ENCODE measurements at places on chromosomes 3 and 15.

GRCh38 chr15:90055182-90055581 is 47.1 kb downstream of the IDH2 start:
- no peaks in the 10 kb centered on the region for H3K27me3 ChIP-seq
- H3K27ac ChIP-seq: no peak overlapping the region
- peaks cover 2% of the 10 kb centered on the region for H3K4me1 ChIP-seq
- no peak for DNase-seq
- H3K4me3 ChIP-seq: no peak overlapping the region

DNA sequence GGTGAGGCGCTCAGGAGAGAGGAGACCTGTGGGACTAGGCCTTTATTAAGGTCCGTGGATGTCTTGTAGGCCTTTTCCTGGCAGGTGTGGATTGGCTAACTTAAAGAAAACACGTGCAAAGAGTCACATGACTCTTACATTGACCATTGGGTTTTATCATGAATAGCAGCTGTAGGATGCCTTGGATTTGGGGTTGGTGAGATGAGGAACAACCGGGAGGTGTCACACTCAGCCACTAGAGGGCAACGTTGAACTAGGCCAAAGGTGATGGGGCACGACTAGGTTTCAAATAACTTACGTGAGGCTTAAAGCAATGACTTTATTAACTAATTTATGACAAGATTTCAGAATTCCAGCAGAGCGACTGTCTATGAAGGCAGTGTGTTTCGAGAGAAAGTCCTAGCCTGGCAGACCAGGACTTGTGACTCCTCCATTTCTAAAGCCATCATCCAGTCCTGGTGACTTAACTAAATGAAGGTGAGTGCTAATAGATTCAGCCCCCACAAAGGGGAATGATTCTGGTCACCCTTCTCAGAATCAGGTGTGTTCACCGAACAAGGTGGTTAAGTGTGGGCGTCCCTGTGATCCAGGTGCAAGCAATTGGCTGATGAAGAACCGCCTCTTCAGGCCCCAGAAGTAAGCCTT is 345.6 kb downstream of the MCTP2 start:
- H3K27me3 ChIP-seq: no peaks in the 10 kb centered on the region
- H3K36me3 ChIP-seq: no peaks in the 10 kb centered on the region
- no peak for DNase-seq
- H3K4me1 ChIP-seq: no peaks in the 10 kb centered on the region
- no peak overlapping the region for H3K27ac ChIP-seq

DNA sequence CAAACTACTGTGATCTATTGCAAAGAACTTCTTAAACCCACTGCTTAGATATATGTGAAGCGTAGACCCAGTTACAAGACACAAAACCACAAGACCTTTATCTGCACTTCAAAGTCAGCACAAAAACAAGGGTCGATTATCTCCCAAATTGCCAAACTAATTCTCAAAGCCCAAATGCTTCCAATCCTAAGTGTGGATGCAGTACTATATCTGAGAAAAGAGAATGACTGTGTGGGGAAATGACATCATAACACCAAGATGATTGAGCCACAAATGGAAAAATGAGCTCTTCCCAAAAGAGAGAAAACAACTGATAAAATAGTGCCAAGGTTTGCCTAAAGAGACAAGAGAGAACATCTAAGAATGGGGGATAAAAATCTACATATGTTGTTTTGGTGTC is 86.2 kb downstream of the MEIS2 start:
- no peak overlapping the region for H3K4me3 ChIP-seq
- no peak overlapping the region for H3K27ac ChIP-seq
- peaks cover 5% of the 10 kb centered on the region for H3K27me3 ChIP-seq
- no peaks in the 10 kb centered on the region for H3K36me3 ChIP-seq
- DNase-seq: no peak

- H3K27ac ChIP-seq: peak overlapping the region; percentile 68
- no peaks in the 10 kb centered on the region for H3K27me3 ChIP-seq
- no peak for DNase-seq
- H3K4me3 ChIP-seq: peak overlapping the region; percentile 63
- no peaks in the 10 kb centered on the region for H3K36me3 ChIP-seq
Observed at GRCh38 chr3:143848704-143849103, 436 bp upstream of the SLC9A9 start.

DNA sequence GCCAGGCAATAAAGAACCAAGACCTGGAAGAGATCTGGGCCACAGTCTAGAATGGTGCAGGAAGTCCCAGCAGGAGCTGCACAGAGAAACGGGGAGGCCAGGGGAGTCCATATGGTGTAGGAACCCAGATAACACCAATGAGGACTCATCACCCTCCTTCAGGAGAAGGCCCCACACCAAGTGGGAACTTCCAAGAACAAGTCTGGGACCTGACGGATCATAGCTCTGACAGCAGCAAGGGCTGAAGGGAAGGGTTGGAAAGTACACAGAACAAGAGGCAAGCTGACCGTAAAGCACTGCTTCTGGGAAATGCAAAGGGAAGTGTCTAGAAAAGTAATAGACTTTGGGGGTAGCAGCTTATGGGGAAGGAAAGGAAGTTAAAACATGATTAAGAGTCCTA is 34.5 kb downstream of the ANO10 start:
- no peak overlapping the region for H3K4me3 ChIP-seq
- no peak overlapping the region for H3K27ac ChIP-seq
- peaks cover 11% of the 10 kb centered on the region for H3K4me1 ChIP-seq
- H3K36me3 ChIP-seq: no peaks in the 10 kb centered on the region

DNA sequence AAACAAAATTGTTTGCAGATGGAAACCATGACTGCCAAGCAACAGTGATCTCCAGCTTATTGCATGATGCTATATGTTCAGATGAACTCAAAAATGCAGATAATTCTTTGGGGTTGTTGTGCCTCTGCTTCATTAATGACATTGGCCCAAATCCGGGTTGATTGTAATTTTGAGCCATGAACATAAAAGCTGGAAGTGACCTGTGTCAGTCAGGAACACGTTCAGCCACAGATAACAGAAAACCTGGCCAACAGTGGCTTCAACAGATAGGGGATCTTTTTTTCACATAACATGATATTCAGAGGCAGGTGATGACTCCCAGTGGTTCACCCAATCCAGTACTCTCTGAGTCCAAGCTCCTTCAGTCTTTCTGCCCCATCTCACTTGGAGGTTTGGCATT is 76.9 kb upstream of the EIF1B start:
- H3K27ac ChIP-seq: no peak overlapping the region
- H3K4me1 ChIP-seq: no peaks in the 10 kb centered on the region
- DNase-seq: no peak
- no peaks in the 10 kb centered on the region for H3K27me3 ChIP-seq

- no peak overlapping the region for H3K27ac ChIP-seq
- H3K36me3 ChIP-seq: no peaks in the 10 kb centered on the region
- H3K4me3 ChIP-seq: no peak overlapping the region
Observed at GRCh38 chr3:1191026-1191425, 98.2 kb downstream of the CNTN6 start.

DNA sequence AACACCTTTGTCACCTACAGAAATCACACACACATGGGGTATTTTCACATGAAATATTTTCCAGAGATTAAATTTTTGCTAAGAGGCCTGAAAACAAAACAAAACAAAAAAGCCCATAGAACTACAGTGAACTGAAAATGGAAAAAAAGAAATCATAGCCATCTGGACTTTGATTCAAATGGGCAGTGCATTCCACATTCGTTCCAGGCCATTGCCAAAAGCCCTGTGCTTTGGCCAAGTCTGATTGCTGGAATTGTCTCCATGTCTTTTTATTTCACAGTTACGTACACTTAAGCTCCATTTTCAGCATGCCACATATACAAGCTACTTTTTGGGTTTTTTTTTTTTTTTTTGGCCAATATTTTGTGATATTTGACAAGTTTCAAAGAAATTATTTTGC is 47.1 kb downstream of the TFG start:
- no peaks in the 10 kb centered on the region for H3K27me3 ChIP-seq
- H3K36me3 ChIP-seq: no peaks in the 10 kb centered on the region
- peak; percentile 18 for DNase-seq
- H3K4me3 ChIP-seq: no peak overlapping the region
- H3K4me1 ChIP-seq: peaks cover 24% of the 10 kb centered on the region
- H3K27ac ChIP-seq: no peak overlapping the region

- H3K4me3 ChIP-seq: no peak overlapping the region
- H3K27me3 ChIP-seq: no peaks in the 10 kb centered on the region
- no peak for DNase-seq
- H3K27ac ChIP-seq: peak overlapping the region; percentile 56
- no peaks in the 10 kb centered on the region for H3K4me1 ChIP-seq
Observed at GRCh38 chr3:196624067-196624790, 15.3 kb upstream of the NRROS start.

GRCh38 chr3:108511490-108511889 is 1.1 kb upstream of the MYH15 start:
- H3K4me3 ChIP-seq: no peak overlapping the region
- no peak for DNase-seq
- no peaks in the 10 kb centered on the region for H3K27me3 ChIP-seq
- no peaks in the 10 kb centered on the region for H3K36me3 ChIP-seq
- H3K4me1 ChIP-seq: no peaks in the 10 kb centered on the region

- no peaks in the 10 kb centered on the region for H3K36me3 ChIP-seq
- DNase-seq: no peak
- H3K27ac ChIP-seq: peak overlapping the region; percentile 4
- no peaks in the 10 kb centered on the region for H3K27me3 ChIP-seq
- H3K4me1 ChIP-seq: peaks cover 23% of the 10 kb centered on the region
Observed at GRCh38 chr3:28637742-28638141, 289.1 kb upstream of the AZI2 start.

- H3K4me3 ChIP-seq: no peak overlapping the region
- H3K27ac ChIP-seq: peak overlapping the region; percentile 72
- H3K27me3 ChIP-seq: no peaks in the 10 kb centered on the region
- peaks cover 98% of the 10 kb centered on the region for H3K4me1 ChIP-seq
Observed at GRCh38 chr15:31339558-31339895, 12.9 kb downstream of the KLF13 start.

- no peaks in the 10 kb centered on the region for H3K4me1 ChIP-seq
- no peak overlapping the region for H3K27ac ChIP-seq
- no peak for DNase-seq
Observed at GRCh38 chr3:88469216-88469615, 319.5 kb downstream of the C3orf38 start.

Data from gastrocnemius medialis (tissue), 4 donors.